ENCODE measurements at places on chromosomes 13 and 19.

DNA sequence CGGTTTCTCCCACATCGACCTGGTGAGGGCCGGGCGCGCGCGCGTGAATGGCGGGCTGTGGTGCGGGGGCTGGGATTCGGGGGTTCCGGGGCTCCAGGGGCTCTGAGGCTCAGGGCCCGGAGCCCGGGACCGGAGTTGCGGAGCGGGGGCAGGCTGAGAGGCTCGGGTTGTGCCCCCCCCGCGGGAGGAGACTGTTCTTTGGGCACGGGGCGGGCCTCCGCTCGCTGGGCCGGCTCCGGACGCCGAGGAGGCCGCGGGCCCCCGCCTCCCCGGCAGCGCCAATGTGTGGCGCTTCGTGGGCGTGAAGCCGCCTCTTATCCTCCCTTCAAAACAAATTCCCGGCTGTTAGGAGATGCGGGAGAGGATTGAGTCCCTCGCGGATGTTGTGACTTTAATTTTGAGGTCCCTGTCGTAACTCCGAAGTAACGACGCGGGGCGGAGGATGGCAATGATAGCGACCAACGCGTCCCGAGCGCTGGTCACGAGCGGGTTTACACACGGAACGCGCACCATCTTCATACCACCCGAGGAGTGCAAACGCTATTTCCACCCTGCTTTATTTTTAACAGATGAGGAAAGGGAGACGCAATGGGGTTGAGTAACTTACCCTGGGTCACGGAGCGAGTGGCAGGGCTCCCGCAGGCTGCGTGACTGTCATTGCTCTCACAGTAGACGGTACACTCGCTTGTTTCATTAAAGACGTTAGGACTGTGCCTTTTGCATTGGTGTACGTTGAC, 536 bp downstream of the UBA2 start:
- DNase-seq = no peak

- DNase-seq = no peak
Observed at GRCh38 chr13:46348961-46349360, 38.1 kb downstream of the RUBCNL start.

GRCh38 chr19:6287269-6287885, 7.6 kb upstream of the MLLT1 start:
- no peak for DNase-seq

- no peak for DNase-seq
Observed at GRCh38 chr13:31374682-31375081, 174.9 kb downstream of the B3GLCT start.

- no peak for DNase-seq
Observed at GRCh38 chr19:48714759-48715675, 4.5 kb downstream of the MAMSTR start.
